Cortex of kidney (tissue), 1 donor: ENCODE measurements at places on chromosomes 12 and 14.

GRCh38 chr12:33536431-33536830 lies 96.8 kb upstream of the SYT10 start:
- DNase-seq: no peak

DNA sequence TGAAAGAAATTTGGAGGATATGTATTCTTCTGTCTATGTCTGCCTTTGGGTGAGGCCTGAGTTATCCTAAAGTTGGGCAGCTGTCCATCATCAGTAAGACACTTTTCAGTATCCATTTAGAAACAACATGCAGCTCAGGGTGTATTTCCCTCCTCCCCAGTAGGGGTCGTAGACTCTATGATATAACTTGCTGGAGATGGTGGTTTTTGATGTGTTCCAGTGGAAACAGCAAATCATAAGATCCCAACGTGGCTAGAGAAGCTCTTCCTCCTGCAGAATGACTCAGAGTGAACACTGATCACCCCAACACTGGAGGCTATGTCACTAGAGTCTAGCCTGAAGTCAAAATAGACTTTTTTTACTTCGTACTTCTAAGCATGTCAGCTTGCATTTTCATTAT lies 331.6 kb upstream of the STXBP6 start:
- DNase-seq: no peak

- DNase-seq: no peak
Observed at GRCh38 chr14:20679907-20680306, 4.5 kb upstream of the RNASE4 start.

GRCh38 chr12:125189502-125189901 lies 124.3 kb downstream of the AACS start:
- no peak for DNase-seq

- no peak for DNase-seq
Observed at GRCh38 chr12:79534029-79534867, 156.5 kb downstream of the PAWR start.

- DNase-seq: no peak
Observed at GRCh38 chr12:47903151-47903611, 1.6 kb downstream of the VDR start.

DNA sequence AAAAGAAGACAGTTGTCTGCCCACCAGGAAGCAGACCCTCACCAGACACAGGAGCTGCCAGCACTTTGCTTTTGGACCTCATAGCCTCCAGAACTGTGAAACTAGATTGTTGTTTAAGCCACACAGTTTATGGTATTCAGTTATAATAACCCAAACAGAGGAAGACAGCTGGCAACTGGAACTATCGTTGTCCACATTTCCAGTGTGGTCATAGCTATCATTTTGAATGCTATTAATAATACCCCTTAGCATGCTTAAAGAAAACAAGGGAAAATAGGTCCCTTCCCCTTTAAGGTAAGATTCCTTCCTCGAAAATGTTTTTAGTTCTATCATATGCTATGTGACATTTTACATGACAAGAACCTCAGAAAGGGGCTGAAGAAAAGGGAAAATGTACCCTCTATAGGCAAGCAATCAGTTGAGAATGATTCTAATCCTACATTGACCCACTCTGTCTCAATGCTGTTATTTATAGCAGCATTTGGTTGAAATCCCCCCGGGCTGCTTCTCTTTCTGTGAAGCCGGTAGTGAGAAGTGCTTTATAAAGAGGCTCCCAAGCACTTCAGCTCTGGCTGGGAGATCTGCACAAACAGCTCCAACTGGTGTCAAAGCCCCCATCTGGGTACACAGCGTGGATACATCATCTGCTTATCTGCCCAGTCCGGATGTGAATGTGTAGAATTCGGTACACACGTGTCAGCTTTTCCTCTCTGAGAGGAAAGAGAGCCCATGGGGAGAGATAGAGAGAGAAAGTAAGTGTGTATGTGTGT lies 221.2 kb upstream of the FLRT2 start:
- no peak for DNase-seq

DNA sequence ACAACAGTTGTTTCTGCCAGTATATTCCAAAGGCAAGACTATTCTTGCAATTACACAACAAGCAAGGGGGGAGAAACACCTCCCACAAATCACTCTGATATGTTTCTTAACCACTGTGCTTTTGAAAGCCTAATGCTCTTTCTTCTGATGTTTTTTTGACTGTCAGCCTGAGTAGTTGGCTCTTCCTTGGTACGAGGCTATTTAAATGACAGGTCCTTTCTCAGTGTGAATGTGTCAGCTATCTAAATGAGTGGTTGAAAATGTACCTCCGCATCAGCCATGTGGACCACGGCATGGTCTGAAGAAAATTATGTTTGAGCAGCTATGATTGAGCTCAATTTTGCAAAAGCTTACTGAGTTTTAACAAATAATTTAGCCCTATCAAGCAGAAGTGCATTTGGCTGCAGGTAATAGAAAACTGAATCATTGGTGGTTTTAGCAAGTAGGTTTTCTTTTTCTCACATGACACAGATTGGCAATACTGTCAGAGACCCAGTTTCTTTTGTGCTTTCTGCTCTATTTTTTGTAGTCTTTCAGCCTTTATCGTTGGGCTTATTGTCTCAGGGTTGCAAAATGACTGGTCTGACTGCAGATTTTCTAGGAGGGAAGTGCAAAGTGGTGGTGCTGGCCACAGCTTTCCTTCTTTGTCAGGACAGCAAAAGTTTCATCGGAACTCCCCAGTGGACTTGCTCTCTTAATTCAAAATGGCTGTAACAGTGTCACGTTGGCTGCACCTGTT lies 162.8 kb downstream of the RGS6 start:
- DNase-seq: no peak

DNA sequence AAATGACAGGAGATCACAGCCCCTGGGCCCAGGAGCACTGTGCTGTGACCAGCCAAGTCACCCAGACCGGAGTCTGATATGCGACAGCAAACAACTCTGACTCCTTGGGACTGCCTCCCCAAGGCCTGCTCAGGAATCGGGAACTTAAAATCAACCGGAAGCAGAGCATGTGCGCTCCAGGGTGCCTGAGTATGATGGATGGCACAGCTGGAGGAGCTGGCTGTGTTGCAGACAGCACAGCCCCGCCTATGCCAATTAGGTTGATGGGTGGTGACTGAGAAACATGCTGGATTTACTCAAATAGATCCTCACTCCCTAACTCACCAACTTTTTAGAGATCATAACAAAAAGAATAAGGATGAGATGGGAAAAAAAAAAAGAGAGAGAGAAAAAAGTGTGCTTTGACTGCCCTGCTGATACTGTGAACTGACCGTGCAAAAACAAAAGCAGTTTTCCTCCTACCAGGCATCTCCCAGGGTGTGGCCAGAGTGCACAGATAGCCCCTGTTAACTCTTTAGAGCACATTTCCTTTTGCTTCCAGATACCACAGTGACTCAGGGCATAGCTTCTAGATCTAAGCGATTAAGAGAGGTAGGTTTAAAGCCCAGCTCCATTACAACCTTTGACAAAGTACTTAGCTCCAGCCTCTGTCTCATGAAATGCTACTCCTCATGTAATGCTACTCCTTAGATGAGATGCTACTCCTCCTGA lies 27.4 kb upstream of the STON2 start:
- no peak for DNase-seq

GRCh38 chr12:29674463-29674862 lies 109.3 kb downstream of the TMTC1 start:
- DNase-seq: no peak

DNA sequence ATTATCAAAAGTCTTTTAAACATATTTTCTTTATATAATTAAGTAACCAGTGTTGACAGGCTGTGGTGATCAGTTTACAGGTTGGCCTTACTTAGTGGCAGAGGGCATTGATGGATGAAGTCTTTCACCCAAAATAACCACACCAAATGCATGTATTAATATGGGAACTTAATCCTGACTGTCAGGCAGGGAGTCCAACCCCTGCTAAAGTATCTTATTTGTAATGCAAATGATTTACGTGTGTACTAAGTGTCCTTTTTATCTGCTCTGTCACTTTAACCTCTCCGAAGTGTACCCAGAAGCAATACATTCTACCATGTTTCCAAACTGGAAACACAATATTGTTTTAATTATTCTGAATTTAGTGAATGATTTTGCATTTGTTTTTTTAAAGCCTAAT lies 1.4 kb downstream of the MYBPC1 start:
- no peak for DNase-seq

DNA sequence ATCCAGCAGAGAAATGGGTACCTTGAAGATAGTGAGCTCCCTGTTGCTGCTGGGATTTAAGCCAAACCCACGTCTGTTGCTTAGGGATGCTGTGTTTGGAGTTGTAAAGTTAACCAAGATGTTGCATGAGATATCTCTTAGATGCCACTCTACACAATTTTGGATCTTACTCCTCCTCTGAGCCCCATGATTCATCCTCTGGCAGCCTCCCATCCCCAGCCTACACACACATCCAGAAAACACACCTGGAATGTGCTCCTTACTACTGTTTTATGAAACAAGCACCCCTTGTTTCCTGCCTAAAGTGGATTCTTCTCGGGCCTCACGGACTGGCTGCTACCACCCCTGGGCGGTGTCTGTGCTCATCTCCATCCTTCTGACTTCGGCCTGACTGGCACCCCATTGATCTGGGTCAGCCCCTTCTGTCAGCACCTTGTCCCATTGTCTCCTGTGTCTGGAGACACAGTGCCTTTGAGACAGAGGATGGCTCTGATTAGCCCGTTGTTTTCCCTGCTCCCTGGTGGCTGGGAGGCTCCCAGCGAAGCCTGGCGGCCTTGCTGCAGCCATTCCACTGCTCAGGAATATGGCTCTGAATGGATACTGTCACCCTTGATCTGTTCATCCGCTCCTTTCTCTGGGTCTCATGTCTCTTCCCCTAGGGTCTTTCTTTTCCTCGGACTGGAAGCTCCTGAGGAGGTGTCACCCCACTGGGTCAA lies 24.3 kb downstream of the TSPAN9 start:
- no peak for DNase-seq

DNA sequence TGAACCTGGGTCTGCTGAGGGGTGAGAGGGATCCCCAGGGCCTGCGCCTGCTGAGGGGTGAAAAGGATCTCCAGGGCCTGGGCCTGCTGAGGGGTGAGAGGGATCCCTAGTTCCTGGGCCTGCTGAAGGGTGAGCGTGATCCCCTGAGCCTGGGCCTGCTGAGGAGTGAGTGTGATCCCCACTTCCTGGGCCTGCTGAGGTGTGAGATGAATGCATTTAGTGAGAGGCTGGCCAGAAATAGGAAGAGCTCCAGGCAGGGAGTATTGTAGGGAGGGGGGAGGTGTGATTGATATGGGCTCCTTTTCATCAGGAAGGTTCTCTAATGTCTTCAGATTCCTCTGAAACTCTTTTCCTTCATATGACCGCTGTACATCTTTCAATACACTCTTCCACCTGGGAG lies 43.0 kb downstream of the FAM186A start:
- DNase-seq: no peak

DNA sequence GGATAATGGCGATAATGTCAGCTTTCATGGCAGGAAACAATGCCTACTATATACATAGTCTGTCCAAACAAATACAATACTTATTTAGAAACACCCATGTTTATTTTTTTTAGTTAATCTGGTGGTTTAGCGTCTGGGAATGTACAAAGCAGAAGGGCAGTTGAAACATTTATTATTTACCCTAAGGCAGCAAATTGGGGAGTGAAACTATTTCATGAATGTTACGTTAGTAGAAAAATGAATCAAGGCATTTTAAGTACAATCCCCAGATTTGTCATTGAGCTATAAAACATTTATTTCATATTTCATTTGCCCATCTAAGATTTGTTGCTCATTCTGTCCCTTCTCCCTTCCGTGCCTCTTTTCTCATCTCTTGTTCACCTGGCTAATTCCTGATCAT lies 87.1 kb upstream of the ATF1 start:
- no peak for DNase-seq

GRCh38 chr12:94648578-94648977 lies 1.8 kb downstream of the TMCC3 start:
- no peak for DNase-seq

DNA sequence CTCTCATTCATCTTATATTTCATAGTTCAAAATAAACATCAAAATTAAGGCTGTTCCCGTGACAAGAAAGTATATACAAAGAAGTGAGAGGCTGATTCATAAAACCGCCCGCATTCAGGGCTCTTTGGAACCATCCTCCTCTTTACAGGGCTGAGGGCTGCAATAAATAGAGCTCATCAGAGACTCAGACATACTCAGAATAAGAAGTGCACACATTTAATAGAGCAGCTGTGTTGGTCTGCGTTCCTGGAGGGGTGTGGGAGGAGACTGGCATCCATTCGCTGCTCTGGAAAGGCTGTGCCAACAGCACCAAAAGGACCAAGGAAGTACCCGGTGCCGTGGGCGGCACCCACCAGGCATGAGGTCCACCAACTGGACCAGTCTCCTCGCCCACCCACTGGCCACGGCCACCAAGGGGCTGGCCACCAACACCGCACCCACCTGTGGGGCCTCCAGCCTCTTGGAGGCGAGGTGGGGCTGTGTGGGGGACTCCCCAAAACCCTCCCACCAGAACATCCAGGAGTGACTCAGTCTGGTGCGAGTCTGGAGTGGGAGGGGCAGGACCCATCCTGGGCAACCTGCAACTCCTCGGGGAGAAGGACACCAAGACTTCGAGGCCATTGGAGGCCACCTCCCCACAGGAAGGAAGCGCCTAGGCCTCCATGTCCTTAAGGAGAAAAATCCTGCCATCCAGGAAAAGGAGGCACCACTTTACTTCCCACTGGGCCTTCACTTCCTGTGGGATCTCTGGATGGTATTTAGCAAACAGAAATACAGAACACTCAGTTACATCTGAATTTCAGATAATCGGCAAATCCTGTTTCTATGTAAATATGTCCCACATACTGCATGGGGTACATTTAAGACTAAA lies 32.7 kb downstream of the VCPKMT start:
- DNase-seq: no peak

GRCh38 chr12:32843528-32844095 lies 53.0 kb downstream of the PKP2 start:
- DNase-seq: no peak

GRCh38 chr12:28878629-28879028 lies 270.4 kb upstream of the FAR2 start:
- no peak for DNase-seq

DNA sequence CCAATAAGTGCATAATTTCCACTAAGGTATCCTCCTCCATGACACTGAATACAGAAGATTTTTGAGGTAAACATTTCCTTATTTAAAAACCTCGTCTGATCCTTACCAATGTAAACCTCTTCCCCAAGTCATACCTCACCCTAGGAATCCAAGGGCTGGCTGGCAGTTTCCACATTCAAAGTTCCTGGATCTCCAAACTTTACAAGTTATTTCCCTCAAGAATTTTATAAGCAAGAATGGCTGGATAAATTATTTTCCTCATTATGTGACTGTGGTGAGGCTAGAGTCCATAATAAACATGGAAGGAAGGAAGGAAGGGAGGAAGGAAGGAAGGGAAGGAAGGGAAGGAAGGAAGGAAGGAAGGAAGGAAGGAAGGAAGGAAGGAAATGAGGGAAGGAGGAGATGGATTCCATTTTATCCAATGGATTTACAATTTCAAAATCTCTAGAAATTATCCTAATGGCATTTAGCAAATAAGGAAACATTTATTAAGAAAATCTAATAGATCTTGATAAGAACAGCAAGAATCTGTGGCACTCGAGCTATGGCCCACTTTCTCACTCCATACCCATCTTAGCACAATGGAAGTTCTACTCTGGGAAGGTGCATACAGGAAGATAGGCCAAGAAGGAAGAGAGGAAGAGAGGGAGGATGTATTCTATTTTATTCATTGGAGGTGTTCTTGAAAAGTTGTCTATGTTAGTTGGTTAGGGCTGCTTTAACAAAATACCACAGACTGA lies 477.8 kb upstream of the TMPO start:
- DNase-seq: no peak
